ENCODE measurements at places on chromosomes 6 and 20. TPM values are rescaled to one million over a fixed set of nuclear protein-coding genes. Genes with fewer than 3 reads are reported as not detected.

RSPH4A gene
- not detected for total RNA-seq

TRIM15 gene
- not detected for total RNA-seq

ATP9A gene
- total RNA-seq, result 25.2 TPM

HLA-DQA1 gene
- 5.4 TPM for total RNA-seq

SEMG1 gene
- not detected for total RNA-seq

PDE7B gene
- total RNA-seq, result 12.6 TPM

GRCh38 chr6:56364827-56365339, 117.5 kb upstream of the COL21A1 start:
- peaks cover 51% of the 10 kb centered on the region for H3K4me1 ChIP-seq
- DNase-seq, result no peak
- H3K27me3 ChIP-seq, result no peaks in the 10 kb centered on the region

- H3K27ac ChIP-seq, result peak overlapping the region; percentile 92
- peak overlapping the region; percentile 36 for H3K4me3 ChIP-seq
- H3K4me1 ChIP-seq, result peaks cover 63% of the 10 kb centered on the region
- H3K27me3 ChIP-seq, result peaks cover 13% of the 10 kb centered on the region
These were observed 2.3 kb downstream of the SIRPA start for GRCh38 chr20:1897541-1897940.

DNA sequence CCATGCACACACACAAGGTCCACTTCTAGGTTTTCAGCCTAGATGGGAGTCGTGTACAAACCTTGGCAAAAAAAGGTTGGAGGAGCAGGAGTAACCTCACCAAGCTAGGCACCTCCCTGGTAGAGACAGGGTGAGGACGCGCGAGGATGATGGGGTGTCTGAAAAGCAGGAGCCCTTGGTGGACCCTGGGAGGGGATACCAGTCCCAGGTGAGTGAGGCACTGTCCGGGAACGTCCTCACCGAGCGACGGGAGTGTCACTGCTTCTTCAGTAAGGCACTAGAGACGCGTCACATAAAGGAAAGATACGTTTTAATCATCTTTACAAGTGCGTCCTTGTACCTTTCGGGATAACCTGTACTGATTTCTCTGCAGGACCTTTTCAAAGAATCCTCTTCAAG, 29.4 kb upstream of the ZBP1 start:
- H3K4me1 ChIP-seq, result peaks cover 3% of the 10 kb centered on the region
- H3K27ac ChIP-seq, result no peak overlapping the region
- peaks cover 21% of the 10 kb centered on the region for H3K36me3 ChIP-seq
- DNase-seq, result no peak
- H3K27me3 ChIP-seq, result no peaks in the 10 kb centered on the region

DNA sequence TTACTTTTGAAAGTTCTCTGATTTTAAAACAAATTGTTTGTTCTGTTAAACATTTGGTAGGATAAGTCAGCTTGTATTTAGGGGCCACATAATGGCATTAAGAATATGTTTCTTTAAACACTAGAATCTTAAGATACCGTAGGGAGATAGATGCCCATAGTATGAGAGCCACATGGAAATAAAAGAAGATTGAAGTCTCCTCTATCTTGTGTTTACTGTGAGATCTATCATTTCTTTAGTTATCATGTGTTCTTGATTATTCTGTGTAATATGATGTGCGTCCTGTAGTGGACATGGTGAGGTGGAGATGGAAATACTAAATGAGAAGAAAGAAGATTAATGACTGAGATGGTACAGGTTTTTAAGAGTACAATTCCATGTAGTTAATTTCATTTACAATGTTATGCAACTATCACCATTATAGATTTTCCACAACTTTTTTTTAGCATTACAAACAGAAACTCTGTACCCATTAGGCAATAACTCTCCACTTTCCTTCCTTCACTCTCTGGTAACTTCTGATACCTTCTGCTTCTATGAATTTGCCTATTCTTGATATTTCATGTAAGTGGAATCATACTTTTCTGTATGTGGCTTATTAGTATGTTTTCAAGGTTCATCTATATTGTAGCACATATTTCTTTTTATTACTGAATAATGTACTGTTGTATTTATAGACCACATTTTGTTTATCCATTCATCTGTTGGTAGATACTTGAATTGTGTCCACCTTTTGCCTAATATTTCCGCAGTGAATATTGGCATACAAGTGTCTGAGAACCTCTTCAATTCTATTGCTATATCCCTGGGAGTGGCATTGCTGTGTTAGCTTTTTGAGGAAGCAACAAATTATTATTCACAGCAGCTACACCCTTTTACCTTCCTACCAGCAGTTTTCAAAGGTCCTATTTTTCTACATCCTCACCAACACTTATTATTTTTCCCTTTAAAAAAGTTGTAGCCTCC, 11.5 kb downstream of the RNF146 start:
- no peak overlapping the region for H3K27ac ChIP-seq
- H3K36me3 ChIP-seq, result peaks cover 25% of the 10 kb centered on the region
- DNase-seq, result no peak
- H3K4me1 ChIP-seq, result peaks cover 68% of the 10 kb centered on the region
- H3K27me3 ChIP-seq, result no peaks in the 10 kb centered on the region

DNA sequence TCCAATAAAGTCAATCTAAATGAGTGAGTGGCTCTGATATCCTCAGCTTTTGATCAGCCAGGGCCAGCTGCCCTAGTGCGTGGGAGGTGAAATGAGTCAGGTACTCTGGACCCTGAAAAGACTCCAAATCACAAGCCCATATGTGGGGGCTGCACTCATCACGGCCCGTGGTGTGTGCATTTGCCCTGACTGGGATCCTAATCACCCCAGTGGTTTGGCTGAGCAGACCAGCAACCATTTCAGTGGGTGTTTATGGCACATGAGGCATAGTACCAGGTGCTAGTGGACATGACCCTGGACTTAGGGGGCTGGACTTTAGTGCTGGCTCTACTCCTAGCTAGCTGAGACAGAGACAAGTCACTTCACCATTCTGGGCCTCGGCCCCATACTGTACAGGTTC, 39.4 kb downstream of the SCML4 start:
- no peaks in the 10 kb centered on the region for H3K4me1 ChIP-seq
- peaks cover 59% of the 10 kb centered on the region for H3K27me3 ChIP-seq
- no peaks in the 10 kb centered on the region for H3K36me3 ChIP-seq
- no peak overlapping the region for H3K4me3 ChIP-seq

- no peaks in the 10 kb centered on the region for H3K4me1 ChIP-seq
- no peak overlapping the region for H3K27ac ChIP-seq
- peaks cover 5% of the 10 kb centered on the region for H3K36me3 ChIP-seq
- no peak overlapping the region for H3K4me3 ChIP-seq
- DNase-seq, result no peak
- peaks cover 31% of the 10 kb centered on the region for H3K27me3 ChIP-seq
These were observed 4.6 kb downstream of the CST7 start for GRCh38 chr20:24953621-24954133.

DNA sequence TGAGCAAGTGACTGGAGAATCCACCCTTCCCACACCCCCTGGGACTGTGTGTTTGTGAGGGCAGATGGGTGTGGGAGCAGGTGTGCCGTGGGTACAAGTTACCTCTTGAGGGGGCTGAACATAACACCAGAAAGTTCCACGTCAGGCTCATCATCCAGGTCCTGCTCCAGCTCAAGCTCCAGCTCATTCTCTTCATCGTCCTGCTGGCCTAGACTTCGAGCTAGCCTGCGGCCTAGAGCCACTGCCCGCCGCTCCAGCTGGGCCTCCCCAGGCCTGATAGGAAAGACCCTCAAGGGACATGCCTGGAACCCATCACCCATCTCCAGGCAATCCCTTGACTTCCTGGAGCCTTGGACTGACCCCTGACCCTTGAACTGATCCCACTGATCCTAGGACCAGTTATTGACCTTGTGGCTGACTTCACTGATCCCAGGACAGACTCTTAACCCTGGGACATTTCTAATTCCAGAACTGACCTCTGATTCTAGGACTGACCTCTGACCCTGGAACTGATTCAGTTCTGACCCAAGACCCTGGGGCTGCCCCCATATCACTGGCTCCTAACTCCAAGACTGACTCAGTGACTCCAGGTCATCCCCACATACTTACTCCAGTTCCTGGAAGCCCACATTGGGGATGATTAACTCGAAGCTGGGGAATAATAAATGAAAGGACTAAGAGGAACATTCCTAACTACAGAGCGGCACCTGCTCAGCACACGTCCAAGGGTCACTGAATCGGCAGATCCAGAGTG, 11.8 kb upstream of the SPAG4 start:
- H3K27ac ChIP-seq, result no peak overlapping the region
- H3K36me3 ChIP-seq, result no peaks in the 10 kb centered on the region
- H3K27me3 ChIP-seq, result peaks cover 31% of the 10 kb centered on the region
- no peak for DNase-seq
- H3K4me3 ChIP-seq, result no peak overlapping the region

DNA sequence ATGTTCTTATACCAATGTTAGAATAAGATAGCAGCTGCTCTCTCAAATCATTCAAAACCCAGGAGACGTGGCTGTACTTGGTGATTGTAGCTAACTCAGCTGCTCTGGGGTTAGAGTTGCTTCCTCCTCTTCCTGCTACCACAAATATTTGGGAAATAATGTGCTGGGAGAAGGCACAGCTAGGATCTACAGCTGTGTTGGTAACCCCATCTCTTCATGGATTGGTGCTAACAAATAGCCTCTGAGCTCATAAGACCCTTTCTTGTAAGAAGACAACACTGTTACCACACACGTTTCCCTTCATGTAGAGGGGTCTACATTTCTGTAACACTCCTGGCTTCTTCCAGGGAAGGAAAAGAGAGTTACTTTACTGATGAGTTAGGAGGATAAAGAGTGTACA, 911.0 kb upstream of the CITED2 start:
- no peaks in the 10 kb centered on the region for H3K27me3 ChIP-seq
- no peaks in the 10 kb centered on the region for H3K36me3 ChIP-seq
- DNase-seq, result no peak
- no peak overlapping the region for H3K4me3 ChIP-seq
- peaks cover 14% of the 10 kb centered on the region for H3K4me1 ChIP-seq

GRCh38 chr6:163490826-163491577, 76.5 kb downstream of the QKI start:
- peaks cover 100% of the 10 kb centered on the region for H3K4me1 ChIP-seq
- peak overlapping the region; percentile 13 for H3K4me3 ChIP-seq
- no peaks in the 10 kb centered on the region for H3K27me3 ChIP-seq
- H3K27ac ChIP-seq, result peak overlapping the region; percentile 65
- H3K36me3 ChIP-seq, result no peaks in the 10 kb centered on the region
- DNase-seq, result peak; percentile 70

GRCh38 chr6:167826896-167827582, at the start of gene AFDN:
AFDN (plus strand) TSS chr6:167826911; CDS start chr6:167827133, 222 bp downstream.
- peak within 1 kb of the TSS; percentile 83 for H3K27ac ChIP-seq
- peak; percentile 42 for DNase-seq
- peaks cover 64% of the 10 kb centered on the region for H3K4me1 ChIP-seq

DNA sequence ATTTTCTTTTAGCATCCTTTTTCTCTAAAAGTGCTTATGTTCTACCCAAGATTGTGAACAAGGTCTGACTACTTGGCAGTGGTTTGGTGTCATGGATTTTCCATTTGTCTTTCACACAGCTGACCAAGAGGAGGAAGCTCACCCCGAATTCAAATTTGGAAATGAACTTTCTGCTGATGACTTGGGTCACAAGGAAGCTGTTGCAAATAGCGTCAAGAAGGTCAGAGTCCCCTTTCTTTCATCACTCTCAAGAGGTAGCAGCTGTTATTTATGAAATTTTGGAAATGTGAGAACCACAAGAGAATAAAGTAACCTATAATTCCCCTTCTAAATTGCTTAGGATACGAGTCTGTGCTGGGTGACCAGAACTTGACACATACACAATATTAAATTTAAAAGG, 113.0 kb upstream of the LAMP5 start:
- H3K4me1 ChIP-seq, result peaks cover 11% of the 10 kb centered on the region
- no peaks in the 10 kb centered on the region for H3K27me3 ChIP-seq
- peaks cover 43% of the 10 kb centered on the region for H3K36me3 ChIP-seq

GRCh38 chr6:143236151-143236798, 175.6 kb downstream of the AIG1 start:
- no peaks in the 10 kb centered on the region for H3K36me3 ChIP-seq
- no peaks in the 10 kb centered on the region for H3K27me3 ChIP-seq
- no peak for DNase-seq
- no peak overlapping the region for H3K4me3 ChIP-seq
- no peak overlapping the region for H3K27ac ChIP-seq

DNA sequence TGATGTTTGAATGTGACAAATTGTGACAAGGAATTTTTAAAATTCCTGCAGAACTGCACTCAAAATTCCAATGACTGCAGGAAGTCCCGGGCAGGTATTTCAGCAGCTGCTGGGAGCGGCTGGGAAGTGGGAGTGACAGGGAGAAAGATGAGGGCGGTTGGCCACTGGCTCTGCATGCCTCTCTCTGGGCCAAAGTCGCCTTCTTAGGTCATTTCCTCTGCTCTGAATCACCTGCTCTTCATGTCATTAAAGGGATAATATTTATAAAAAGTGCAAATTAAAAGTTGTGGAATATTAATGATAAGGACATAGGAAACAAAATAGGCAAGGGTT, 43.9 kb downstream of the RAMACL start:
- H3K4me3 ChIP-seq, result no peak overlapping the region
- H3K4me1 ChIP-seq, result peaks cover 29% of the 10 kb centered on the region
- DNase-seq, result no peak
- H3K27ac ChIP-seq, result peak overlapping the region; percentile 81

- peaks cover 40% of the 10 kb centered on the region for H3K4me1 ChIP-seq
- DNase-seq, result no peak
- H3K4me3 ChIP-seq, result peak overlapping the region; percentile 21
- H3K27ac ChIP-seq, result peak overlapping the region; percentile 58
These were observed 56.2 kb downstream of the CTCFL start for GRCh38 chr20:57468523-57469417.

DNA sequence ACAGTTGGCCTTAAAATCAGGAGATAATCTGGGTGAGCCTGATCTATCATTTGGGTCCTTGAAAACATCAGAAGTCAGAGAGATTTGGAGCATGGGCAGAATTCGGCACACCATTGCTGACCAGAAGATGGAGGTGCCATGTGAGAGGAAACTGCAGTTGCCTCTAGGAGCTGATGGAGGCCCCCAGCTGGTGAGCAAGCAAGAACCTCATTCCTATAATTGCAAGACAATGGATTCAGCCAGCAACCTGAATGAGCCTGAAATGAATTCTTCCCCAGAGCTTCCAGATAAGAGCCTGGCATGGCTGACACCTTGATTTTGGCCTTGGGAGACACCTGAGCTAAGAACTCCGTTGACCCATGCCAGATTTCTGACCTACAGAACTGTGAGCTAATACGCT, 76.3 kb upstream of the FYN start:
- DNase-seq, result no peak
- H3K4me3 ChIP-seq, result no peak overlapping the region
- no peaks in the 10 kb centered on the region for H3K27me3 ChIP-seq
- H3K27ac ChIP-seq, result no peak overlapping the region
- no peaks in the 10 kb centered on the region for H3K36me3 ChIP-seq

GRCh38 chr20:63962426-63963347, 6.5 kb upstream of the UCKL1 start:
- H3K4me1 ChIP-seq, result peaks cover 4% of the 10 kb centered on the region
- DNase-seq, result peak; percentile 16
- no peak overlapping the region for H3K4me3 ChIP-seq
- H3K27me3 ChIP-seq, result no peaks in the 10 kb centered on the region
- no peak overlapping the region for H3K27ac ChIP-seq

DNA sequence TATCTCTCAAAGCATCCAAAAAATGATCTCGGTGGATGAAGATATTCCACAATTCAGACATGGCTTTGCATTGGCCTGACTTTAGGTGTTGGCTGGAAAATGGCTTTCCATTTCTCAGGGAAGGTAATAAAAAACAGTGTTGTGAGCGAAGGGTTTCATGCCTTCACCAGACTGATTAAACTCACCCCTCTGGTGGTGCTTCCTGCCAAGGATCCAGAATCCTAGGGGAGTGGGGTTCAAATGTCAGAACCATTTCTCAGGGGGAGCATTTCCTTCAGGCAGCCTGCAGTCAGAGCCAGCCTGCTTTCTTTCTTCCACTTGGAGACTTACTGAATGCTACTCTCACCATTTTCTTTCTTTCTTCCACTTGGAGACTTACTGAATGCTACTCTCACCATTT, 45.7 kb upstream of the SMIM28 start:
- DNase-seq, result no peak
- no peaks in the 10 kb centered on the region for H3K27me3 ChIP-seq
- peaks cover 4% of the 10 kb centered on the region for H3K4me1 ChIP-seq
- H3K4me3 ChIP-seq, result no peak overlapping the region
- H3K36me3 ChIP-seq, result no peaks in the 10 kb centered on the region
